Adrenal gland (tissue), 19 donors: ENCODE measurements at places on chromosomes 5 and 9.
A peak's percentile ranks its signal among the peaks of the same experiment; 100 is the strongest.

GRCh38 chr5:57598756-57599155, 116.1 kb upstream of the ACTBL2 start:
- no peak overlapping the region for H3K27ac ChIP-seq
- no peaks in the 10 kb centered on the region for H3K27me3 ChIP-seq
- no peak for DNase-seq
- no peaks in the 10 kb centered on the region for H3K4me1 ChIP-seq
- H3K4me3 ChIP-seq: no peak overlapping the region

- peaks cover 56% of the 10 kb centered on the region for H3K4me1 ChIP-seq
- peak overlapping the region; percentile 84 for H3K27ac ChIP-seq
- no peaks in the 10 kb centered on the region for H3K36me3 ChIP-seq
Measured at GRCh38 chr5:135242021-135242865, 156.8 kb downstream of the MACROH2A1 start.

DNA sequence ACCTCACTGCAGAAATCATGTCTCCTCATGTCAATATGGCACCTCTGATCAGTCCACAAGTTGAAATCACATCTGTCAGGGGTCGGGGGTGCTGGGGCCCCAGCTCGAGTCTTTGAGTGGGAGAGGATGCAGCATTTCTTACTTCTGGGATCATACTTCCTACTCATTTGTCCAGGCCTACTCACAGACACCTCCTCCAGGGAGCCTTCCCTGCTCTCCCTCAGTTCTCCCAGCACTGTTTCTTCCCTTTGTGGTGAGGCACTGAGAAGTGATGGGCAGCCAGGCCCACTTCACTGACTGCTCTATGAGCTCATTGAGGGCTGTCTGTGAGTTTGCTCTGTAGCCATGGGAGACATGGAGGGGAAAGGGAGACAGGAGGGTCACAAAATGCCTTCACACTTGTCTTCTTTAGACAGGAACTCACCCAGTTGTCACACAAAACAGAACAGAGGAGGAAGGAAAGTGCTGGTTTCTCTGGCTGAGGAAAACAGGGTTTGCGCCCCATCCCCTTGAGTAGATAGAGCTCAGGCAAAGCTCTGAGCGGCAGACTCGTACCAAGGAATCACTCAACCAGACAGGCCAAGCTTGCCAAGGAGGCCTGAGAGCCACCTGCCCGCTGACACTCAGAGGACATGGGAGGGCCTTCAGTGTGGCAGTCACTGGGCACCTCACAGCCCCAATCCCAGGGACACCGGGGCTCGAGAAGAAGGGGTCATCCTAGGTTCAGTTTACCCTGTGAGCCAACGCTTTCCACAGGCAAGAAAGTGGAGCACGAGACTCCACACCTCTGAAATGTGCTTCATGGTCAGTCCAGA, 152.9 kb downstream of the GABBR2 start:
- H3K4me3 ChIP-seq: no peak overlapping the region
- no peak for DNase-seq
- no peaks in the 10 kb centered on the region for H3K27me3 ChIP-seq
- no peaks in the 10 kb centered on the region for H3K36me3 ChIP-seq
- no peaks in the 10 kb centered on the region for H3K4me1 ChIP-seq

DNA sequence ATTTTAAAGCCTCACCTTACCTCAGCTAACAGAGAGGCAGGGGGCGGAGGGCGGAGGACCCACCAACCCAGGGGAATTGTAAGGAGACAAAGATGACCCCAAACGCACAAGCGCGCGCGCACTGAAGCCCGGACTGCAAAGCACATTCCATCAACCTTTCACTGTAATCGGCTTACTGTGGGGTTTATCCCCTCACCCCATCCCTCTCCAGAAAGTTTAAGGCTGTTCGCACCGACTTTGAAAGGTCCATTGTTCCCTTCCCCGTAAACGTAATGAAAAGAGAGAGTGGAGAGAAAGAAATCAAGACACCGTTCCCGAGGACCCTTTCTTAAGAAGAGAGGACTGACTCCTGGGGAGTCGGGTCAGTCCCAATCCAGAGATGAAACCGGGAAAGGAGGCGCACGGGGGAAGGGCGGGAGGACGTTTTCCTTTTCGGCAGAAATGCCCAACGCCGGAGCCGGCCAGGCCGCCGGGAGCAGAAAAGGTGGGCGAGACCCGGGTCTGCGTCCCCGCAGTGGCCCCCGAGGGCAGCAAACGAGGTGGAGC, 464 bp downstream of the CEMIP2 start:
- peak overlapping the region; percentile 13 for H3K4me3 ChIP-seq
- H3K36me3 ChIP-seq: no peaks in the 10 kb centered on the region
- DNase-seq: peak; percentile 26
- H3K27me3 ChIP-seq: no peaks in the 10 kb centered on the region
- H3K27ac ChIP-seq: peak overlapping the region; percentile 94
- peaks cover 47% of the 10 kb centered on the region for H3K4me1 ChIP-seq
